DMS53 (cell line): ENCODE measurements at places on chromosomes 12 and 14.

DNA sequence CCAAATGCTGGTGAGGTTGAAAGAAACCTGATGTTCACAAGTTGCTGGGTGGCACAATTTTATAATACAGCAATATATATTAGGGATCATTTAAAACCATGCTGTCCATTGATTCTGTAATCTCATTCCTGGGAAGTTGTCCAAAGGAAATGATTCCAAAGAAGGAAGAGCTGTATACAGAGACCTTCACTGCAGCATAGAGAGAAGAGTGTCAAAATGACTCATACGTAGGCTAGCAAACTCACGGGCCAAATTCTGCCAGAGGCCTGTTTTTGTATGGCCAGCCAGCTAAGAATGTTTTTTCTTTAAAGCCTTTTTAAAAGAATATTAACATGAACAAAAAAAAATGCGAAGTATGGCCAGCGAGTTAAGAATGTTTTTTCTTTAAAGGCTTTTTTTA, 69.2 kb upstream of the MED13L start:
- DNase-seq = peak; percentile 49

GRCh38 chr12:67656251-67656650, 7.7 kb downstream of the DYRK2 start:
- no peak for DNase-seq

- no peak for DNase-seq
Measured at GRCh38 chr12:106062693-106063092, 76.1 kb downstream of the NUAK1 start.

- DNase-seq = no peak
Measured at GRCh38 chr12:103973909-103974308, 8.2 kb downstream of the TDG start.

DNA sequence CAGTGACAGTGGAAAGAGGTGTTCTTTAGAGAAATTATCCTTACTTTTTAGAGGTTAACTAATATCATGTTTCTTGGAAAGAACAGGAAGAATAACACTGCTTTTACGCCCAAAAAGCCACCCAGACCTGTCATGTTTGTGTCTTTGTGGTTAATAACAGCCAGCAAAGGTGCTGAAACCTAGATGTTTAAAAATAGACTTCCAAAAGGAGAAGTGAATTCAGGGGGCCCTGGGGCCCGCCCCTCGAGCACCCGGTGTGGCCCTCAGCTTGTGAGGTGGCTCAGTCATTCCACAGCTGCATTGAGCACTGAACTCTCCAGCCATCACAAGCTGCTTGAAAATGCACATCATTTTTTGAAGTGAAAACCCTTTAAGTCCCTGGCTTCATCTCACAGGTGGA, 20.8 kb upstream of the AMN start:
- DNase-seq = no peak

- DNase-seq = no peak
Measured at GRCh38 chr12:104969343-104969742, 11.3 kb upstream of the SLC41A2 start.

- DNase-seq = peak; percentile 53
Measured at GRCh38 chr12:108622921-108623514, 10.7 kb downstream of the SELPLG start.

DNA sequence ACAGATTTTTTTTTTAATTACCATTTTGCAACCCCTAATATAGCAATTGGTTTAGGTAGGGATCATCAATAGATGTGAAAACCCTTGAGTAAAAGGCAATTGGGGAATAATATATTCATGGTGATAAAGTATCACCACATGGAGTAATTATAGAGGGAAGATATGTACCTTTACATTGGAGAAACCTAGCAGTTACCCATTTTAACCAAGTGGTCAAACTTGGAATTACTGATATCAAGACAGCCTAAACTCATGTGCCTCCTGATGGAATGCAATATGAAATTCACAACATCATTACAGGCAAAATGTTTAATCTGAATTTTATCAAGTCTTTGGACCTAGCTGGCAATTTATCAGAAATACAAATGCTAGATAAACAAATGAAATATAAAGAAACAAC, 6.7 kb upstream of the SLC10A1 start:
- peak; percentile 17 for DNase-seq

DNA sequence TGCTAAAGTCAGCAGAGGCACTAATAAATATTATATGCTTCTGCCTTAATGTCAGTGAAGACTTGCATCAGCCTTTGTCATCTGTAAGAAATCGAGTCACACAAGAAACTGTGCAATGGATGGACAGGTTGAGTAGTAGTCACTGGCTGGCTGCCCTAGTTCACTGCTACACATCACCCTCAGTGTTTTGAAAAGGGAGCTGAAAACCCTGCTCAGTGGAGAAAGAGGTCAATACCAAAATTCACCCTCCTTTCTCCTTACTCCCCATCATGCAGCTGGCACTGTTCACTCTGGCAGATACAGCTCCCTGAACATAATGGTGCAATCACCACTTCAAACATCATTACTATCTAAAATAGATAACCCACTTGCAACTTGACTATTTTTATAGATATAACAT, 6.6 kb downstream of the ANKS1B start:
- DNase-seq = no peak

DNA sequence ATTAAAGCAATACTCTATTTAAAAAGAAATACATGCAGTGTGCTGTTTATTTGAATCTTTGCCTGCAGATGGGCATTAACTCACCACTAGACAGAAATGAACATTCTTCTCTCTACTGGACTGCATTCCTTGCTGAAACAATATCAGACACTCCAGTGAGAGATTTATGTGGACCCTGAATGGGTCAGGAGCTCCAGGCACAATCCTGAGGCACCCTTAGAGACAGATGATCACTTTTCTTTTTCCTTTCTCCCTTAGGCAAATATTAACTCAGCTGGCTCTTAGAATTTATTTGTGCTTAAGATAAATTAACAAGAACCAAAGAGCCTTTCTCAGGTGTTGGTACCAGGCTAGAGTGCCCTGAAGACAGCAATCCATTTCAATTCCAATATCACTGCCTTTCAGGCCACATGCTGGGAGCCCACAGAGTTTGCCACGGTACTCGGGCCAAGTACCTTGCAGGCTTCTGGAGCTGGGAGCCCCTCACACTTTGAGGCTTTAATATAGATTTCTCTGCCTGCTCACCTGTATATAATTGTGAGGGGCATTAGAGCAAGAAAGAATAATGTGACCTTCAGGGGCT, 173.0 kb downstream of the EMP1 start:
- DNase-seq = peak; percentile 48

- DNase-seq = no peak
Measured at GRCh38 chr12:92563819-92564218, 139.0 kb upstream of the PLEKHG7 start.

DNA sequence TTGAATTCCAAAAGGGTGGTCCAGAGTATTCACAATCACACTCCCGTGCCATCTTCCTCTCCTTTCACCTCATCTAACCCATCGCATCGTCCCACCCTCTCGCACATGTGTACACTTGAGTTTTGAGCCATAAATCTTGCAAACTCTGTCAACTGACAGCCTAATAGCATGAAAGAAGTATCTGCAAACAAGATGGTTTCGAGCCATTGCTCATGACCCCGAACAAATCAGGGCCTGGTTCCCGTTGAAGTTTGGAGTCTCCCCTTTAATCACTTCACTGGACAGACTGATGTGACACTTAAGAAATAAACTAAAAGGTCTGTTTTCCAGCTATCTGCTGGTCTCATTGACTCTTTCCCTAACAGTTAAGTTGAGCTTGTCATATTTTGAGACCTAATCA, 223.6 kb upstream of the SOX5 start:
- DNase-seq = no peak
